ENCODE measurements at places on chromosomes 5 and 9.

GRCh38 chr9:81530846-81531245 is 158.5 kb downstream of the TLE1 start:
- DNase-seq: no peak

DNA sequence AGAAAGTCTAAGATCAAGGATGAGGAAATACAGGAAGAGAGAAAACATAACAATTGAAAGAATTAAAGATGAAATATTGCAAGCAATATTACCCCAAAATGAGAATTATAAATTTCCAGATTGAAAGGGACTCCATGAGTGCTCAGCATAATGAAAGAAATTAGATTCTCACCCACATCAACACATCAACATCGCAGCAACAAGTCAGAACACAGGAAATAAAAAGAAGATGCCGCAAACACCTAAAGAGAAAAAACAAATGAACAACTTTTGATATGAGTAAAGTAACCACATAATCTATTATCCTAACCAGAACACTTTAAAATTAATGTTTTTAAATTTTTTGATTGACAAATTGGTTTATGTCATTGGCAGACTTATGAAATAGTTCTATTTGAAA is 318.3 kb upstream of the PTGER4 start:
- DNase-seq: no peak

- no peak for DNase-seq
Observed at GRCh38 chr9:91415290-91415689, 8.3 kb downstream of the NFIL3 start.

GRCh38 chr5:57450991-57451876 is 31.4 kb downstream of the ACTBL2 start:
- peak; percentile 74 for DNase-seq

- no peak for DNase-seq
Observed at GRCh38 chr9:136178773-136179075, 26.2 kb downstream of the LHX3 start.

DNA sequence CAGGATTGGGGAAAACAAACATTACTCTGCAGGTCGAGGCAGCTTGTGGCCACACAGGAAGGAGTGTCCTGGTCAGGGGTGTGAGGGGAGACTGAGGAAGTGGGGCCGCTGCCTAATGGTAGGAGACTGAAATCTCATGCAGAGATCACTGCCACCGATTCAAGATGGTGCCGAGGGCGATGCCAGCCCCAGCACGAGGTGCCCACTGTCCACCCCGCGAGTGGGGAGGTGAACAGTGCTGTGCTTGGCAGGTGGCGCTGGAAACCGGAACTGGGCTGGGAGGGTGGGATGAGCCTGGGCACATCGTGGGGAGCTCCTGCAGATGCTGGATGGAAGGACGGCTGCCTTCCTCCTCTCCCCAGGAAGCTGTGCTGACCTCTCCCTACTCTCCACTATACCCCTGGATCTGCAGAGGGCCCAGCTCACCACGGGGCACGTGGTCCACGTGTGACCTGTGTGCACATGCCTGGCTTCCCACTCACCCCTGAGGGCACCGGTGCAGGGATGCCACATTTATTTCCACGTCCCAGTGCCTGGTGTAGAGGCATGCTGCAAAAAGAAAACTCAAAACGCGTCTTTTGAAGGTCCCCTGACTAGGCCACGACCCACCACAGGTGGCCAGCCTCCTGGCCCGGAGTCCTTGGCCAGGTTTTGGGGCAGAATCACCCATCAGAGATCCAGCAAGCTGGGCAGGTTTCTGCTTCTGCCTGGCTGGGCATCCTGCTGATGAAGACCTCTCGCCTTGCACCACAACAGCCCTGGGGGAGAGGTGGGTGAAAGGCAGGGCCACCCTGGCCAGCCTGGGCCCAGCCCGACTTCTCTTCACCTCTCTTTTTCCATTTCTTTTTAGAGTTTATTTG is 71.7 kb upstream of the FCN1 start:
- DNase-seq: no peak

DNA sequence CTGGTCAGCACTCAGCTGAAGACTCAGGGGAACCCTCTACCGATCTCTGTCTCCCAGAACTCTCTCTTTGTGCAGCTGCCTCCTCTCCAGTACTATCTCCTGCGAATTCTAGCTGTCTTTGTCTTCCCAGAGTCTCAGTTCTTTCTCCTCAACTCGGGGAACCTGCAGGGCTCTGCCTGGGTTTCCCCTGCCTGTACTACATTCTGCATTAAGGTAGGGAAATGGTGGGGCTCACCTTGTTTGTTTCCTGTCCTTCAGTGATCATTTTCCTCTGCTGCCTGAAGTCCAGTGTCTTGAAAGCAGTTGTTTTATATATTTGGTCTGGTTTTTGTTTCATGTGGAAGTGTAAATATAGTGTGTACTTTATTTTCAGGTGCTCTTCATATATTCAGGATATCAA is 43.1 kb upstream of the IGFBPL1 start:
- no peak for DNase-seq

- no peak for DNase-seq
Observed at GRCh38 chr9:135526730-135527571, 5.7 kb downstream of the LCN1 start.

DNA sequence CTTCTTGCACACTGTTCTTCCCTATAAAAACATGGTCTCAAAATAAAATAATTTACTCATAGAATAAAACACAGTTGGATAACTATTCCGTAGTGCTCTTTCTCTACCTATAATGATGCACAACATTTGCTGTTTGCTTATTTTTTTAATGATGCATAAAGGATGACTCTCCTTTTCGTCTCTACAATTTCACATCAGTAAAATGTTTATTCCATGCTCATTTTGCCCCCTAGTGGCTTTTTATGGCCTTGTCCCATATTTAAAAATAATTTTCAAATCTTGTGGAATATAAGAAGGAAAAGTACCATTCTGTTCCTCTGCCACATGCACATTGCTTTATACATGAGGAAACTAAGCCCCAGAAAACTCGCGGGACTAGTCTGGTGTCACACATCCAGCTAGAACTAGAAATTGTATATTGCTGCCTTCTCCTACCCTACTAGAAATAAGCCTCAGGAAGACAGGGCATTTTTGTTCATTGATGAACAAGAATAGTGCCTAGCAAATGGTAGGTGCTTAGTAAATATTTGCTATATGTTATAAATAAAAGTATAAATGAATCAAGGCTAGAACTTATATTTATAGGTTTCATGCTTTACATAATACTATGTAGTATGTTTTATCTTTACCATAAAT is 12.7 kb downstream of the KCTD16 start:
- peak; percentile 10 for DNase-seq

- DNase-seq: peak; percentile 65
Observed at GRCh38 chr9:34985311-34985899, 4.1 kb upstream of the DNAJB5 start.

DNA sequence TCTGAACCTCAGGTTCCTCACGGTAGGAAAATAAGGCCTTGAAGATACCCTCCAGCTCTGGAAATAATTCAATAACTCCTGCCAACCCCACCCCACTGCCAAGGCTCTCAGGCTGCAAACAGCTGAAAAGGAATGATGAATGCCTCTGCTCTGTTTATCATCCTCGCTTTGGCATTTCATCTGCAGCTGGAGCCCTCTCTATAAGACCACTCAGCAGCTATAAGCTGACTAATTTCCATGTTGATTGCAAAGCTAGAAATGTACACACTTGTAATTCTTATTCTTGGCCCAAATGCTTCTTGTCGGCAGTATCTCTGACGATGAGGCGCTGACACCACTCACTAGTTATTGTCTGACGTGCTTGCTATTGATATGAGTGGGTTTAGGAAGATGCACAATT is 408.4 kb upstream of the NMUR2 start:
- no peak for DNase-seq

GRCh38 chr5:56669534-56670483 is 145.5 kb upstream of the MAP3K1 start:
- DNase-seq: no peak

DNA sequence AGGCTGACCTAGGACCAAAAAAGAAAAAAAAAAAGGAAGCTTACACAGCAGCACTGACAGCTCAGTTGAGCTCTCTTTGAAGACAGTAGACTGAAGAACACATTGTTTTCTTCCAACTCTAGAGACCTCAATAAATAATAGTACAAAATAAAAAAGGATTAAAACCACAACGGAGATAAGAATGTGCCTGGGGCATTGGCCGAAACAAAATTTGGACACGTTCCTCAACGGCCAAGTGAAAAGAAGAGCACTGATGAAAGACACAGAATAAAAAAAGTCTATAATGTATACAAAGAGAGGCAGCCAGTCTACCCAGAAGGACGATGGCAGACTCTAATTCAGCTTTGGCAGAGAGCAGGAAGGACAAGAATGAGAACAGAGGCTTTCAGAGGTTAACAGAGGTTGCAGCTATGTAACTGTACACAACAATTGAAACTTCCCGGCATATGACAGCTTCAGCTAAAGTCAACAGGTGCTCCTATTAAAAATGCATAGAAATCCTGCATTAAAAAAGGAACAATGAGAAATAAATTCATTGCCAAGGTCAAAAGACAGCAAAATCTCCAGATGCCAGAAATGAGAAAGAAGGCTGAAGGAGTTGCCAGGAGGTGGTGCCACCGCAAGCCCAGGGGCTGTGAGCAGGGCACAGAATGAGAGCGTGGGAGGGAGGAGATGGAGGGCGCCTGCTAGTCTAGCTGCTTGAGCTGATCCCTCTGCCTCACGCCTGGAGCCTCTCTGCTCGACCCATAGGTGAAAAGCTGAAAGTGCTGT is 113.9 kb downstream of the DCP2 start:
- DNase-seq: no peak

GRCh38 chr5:123545506-123545905 is 33.5 kb downstream of the CSNK1G3 start:
- DNase-seq: no peak

GRCh38 chr9:75265525-75265972 is 177.2 kb downstream of the OSTF1 start:
- DNase-seq: peak; percentile 0

DNA sequence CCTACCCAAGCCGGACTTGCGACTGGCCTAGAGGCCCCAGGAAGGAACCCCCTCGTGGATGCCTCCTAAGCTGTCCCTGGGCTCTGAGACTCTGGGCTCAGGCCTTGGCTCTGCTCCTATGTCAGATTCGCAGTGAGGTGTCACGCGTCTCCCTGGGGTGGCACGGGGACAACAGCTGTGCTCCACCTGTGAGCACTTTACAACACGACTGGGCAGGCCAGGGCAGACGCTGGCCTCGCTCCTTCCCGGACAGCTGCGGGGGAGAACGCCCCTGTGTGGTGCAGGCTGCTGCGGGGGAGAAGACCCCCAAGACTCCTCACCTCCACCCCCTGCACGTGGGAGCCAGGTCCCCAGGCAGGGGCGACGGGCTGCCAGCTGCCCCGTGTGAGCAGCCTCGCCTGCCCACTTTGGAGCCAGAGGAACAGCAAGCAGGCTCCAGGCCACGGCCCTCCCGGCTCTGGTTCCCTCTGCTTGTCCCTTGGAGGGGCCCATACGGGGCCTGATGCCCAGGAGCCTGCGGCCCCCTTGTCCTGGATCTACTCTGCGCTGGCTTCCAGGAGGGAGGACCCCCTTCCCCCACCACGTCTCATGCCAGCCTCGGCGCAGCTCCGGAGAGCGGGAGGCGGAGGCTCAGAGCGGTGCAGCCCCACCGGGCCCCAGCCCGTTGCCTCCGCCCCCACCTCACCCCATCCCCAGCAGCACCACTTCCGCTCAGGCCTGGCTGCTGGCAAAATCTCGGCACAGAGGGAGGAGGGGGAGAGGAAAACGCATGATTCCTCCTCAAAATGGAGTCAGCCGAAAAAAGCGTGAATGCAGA is 36.0 kb downstream of the SARDH start:
- no peak for DNase-seq

GRCh38 chr5:123156577-123157296 is 67.7 kb downstream of the PRDM6 start:
- DNase-seq: no peak

- DNase-seq: no peak
Observed at GRCh38 chr5:137594717-137595116, 95.6 kb upstream of the SPOCK1 start.

DNA sequence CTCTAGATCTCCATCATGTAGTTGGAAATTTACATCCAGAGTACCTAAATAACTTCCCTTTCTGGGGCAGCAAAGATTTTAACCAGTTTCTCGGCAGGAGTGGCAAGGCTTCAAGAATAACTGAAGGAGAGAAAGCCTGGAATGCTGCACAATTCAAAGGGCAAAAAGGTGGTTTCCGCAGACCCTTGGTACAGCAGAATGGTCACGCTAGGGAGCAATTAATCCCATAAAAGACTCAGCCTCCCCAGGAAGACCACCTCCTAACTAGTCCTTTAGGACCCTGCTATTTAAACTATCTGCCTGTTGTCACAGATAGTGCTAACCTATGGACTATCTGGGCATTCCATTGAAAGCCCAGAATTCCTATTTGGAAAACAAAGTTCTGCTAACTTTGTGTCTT is 3.6 kb downstream of the HTR1A start:
- no peak for DNase-seq

DNA sequence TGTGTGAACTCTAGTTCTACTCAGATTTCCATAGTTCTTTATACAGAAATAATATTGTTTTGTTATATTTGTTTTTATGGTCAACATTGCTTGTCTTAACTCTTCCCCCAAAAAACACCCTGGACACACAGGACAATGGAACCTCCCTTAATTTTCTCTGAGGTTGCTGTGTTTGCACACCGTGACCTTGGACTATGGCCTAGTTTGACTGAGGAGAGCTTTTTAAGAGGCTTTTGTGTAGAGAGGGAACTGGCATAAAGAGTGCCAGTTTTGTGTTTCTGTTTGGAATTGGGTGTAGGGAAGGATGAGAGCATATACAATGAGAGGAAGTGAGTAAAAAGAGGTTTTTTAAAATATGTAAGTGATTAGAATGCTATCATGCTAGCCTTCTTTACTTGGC is 101.1 kb upstream of the MEF2C start:
- no peak for DNase-seq

- DNase-seq: no peak
Observed at GRCh38 chr9:129256959-129257713, 79.1 kb upstream of the IER5L start.

GRCh38 chr5:133421806-133422205 is 190.5 kb downstream of the FSTL4 start:
- DNase-seq: no peak

- no peak for DNase-seq
Observed at GRCh38 chr5:154498994-154499393, 21.0 kb upstream of the HAND1 start.

DNA sequence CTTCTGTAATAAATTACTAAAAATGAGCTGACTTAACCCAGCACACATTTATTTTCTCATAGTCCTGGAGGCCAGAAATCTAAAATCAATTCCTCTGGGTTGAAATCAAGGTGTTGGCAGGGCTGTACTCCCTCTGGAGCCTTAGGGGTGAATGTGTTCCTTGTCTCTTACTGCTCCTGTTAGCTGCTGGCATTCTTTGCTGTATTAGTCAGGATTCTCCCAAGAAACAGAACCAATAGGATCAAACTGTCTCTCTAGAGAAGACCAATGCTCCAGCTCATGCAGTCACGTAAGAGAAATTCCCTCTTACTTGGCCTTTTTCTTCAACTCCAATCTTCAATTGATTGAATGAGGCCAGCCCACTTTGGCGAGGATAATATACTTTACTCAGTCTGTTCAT is 15.3 kb upstream of the CD180 start:
- no peak for DNase-seq
